ENCODE measurements at places on chromosomes 3 and 15.

DNA sequence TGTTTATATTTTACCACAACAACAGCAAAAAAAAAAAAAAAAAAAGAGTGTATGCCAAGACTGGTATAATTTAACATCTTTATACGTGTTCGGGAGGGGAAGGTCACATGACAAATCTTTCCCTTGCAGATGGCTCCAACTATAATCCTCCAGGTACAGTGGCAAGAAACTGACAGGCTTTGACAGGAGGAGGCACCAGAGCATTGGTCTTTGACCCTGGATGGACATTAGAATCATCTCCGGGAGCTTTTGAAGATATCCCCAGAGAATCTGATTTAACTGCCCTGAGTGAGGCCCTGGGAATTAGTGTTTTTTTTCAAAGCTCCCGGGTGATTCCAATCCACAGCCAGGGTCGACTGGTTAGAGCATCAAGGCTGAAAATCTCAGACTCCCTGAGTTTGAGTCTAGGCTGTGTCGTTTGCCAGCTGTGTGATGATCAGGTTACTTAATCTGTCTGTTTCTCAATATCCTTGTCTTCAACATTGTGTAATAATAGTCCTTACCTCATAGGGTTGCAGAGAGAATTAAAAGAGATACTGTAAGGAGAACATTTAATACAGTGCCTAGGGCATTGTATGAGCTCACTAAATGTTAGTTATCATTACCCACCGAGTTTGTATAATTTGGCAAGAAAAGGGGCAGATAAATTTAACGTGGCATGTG lies 8.9 kb upstream of the SEMA5B start:
- peak; percentile 82 for DNase-seq

GRCh38 chr15:69467636-69468035 lies 15.0 kb downstream of the RPLP1 start:
- DNase-seq = no peak

GRCh38 chr15:40471105-40471807 lies 472 bp downstream of the CHST14 start:
- DNase-seq = peak; percentile 19

DNA sequence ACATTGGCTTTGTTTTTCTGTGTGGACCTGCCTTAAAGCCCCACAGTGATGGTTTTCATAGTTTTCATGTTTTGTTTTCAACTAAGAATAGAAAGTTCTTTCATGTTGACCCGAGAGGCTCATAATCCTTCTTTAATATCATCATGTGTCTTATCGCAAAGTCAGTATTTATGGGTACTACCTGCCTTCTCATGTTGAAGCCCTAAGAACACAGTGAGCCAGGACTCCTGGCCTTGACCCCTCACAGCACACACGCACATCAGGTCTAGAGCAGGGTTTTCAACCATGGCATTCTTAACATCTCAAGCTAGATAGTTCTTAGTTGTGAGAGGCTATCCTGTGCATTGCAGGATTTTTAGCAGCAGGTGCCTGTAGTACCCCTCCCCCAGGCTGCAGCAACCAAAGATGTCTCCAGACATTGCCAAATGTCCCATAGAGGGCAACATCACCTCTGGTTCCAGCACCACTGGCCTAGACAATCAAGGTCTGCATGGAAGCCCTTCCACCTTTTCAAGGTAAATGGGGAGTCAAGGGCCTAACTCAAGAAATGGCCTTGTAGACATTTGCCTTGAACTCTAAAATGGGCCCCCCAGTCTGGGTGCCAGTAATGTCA lies 118.3 kb downstream of the MTHFS start:
- DNase-seq = no peak

- peak; percentile 72 for DNase-seq
Measured at GRCh38 chr15:45670091-45670490, 35.3 kb downstream of the SQOR start.

DNA sequence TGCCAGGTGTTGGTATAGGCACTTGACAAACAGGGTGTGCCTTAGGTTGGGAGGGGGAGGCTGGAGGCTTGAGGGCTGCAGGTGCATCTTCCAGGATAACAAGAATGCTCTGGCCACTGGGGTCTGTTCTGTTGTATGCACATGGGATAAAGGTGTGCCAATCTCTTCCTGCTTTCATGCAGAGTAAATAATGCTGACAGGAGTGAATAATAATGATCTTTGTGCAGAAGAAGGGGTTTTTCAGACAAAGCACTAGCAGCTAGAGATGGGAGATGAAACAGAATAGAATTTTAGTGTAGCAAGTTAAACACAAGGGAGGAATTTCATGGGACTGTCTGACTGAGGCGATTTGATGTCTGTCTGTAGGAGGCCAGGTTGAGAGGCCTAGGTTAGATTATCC lies 1.9 kb upstream of the ROPN1 start:
- no peak for DNase-seq

- DNase-seq = no peak
Measured at GRCh38 chr3:187305881-187306280, 14.3 kb upstream of the MASP1 start.

DNA sequence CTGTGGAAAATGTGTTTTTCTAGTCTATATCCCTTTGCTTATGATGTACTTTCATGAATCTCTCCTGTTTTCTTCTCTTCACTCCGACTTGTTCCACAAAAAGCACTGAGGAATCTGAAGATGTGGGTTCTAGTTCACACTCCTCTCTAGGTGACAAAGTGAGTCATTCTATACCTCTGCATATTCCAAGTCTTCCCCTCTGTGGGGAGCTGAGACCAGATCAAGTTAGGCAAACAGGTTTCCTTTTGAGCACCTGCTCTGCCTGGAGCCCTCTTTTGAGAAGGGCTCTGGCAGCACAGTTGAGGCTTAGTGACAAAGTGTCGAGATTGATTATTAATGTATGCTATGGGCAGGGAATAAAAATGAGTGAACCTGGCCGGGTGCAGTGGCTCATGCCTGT lies 82.4 kb upstream of the VGLL4 start:
- no peak for DNase-seq

DNA sequence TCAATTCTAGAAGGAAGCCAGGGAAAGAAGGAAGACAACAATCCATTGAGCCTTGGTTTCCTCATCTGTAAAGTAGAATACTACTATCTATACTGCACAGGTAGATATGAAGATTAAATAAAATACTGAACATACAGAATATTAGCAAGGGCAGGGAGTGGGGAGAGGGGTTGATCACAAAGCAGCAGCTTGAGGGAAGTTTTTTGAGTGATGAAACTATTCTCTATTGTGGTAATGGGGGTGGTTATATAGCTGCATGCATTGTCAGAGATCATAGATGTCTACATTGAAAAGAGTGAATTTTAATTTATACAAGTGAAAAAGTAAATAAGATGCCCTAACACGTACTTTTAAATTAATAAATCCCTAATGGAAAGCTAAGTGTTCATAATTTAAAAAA lies 242.6 kb upstream of the LRTM1 start:
- no peak for DNase-seq

DNA sequence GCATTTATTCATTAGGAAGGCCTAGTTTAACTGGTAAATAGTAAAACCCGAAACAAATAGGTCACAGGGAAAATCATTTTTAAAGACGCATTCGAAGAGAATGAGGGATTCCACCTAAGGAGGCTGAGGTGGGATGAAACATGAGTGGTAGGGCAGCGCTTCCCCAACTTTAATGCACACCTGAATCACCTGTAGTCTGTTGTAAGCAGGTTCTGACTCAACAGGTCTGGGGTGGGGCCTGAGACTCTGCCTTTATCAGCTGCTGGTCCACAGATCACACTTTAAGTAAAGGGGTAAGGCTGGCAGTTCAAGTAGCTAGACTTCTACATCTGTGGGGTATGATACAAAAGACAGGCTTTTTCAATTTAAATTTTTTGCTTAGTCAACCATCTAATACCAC lies 223.5 kb upstream of the UBE2E2 start:
- no peak for DNase-seq

- no peak for DNase-seq
Measured at GRCh38 chr3:52805270-52806039, 10.9 kb downstream of the ITIH3 start.

DNA sequence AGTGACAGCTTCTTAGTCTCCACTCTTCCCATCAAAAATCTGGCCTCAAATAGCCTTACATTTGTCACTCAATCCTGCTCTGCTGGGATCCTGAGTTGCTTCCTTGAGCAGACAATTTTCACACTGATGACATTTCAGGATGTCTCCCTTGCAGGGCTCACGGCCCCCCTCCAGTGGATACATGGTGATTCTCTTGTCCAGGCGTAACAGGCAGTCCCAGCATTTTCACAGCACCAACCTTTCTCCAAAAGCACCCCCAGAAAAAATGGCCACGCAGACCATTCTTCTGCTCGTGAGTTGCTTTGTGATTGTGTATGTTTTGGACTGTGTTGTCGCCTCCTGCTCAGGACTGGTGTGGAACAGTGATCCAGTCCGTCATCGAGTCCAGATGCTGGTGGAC lies 47.4 kb upstream of the WNT7A start:
- DNase-seq = no peak

DNA sequence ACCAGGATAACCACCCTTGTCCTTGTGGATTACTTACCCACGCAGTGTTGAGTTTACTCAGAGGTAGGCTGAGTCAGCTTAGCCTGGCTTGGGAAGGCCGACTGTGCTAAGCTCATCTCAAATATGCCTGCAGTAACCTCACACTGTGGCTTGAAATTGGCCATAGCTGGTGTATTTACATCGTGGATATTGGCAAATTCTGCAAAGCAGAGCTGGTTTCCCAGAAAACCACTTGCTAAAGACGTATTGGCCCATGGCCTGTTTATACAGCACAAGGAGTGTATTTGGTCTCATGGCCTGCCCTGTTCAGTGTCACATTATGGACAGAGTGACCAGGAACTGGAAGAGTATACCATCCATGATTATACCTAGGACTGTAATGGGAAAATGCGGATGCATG lies 170.5 kb upstream of the UBE3A start:
- DNase-seq = no peak

DNA sequence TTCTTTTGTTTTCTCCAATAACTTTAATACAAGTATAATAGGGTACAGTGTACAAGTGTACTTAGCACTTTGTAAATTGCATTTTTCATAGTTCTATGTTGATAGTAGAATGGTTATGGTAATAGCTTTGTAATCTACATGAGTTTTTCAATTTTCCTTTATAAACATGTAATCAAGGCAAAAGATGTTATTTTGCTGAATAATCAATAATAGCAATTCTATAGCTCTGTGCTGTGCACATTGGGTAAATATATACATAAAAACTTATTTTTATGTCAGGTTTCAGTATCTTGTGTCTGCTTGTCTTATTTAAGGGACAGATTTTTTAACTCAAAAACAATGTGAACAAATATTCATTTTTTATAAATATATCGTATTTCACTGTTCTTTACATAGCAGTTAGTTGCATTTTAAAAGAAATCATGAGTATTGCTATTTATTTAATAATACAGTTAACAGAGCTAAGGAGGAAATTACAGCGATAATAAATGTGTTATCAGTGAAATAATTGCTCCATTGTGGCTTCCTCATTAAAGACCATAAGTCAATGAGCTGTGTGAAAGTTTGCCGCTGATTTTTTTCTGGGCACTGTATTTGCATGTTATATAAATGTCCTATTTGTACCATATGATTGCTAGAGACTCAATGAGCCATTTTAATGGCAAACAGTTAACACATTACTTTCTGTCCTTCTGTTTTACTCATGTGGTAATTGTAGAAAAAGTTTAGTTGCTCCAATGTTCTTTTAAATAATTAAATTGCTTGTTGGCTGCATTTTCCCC lies 214.6 kb upstream of the STAC start:
- no peak for DNase-seq

- no peak for DNase-seq
Measured at GRCh38 chr3:164470471-164470870, 607.8 kb downstream of the SI start.

All from fibroblast of villous mesenchyme (primary cell).